ENCODE measurements at places on chromosomes 3 and 15.

GRCh38 chr3:196357905-196358304 lies 19.7 kb upstream of the TM4SF19 start:
- DNase-seq, result no peak

- DNase-seq, result no peak
Observed at GRCh38 chr15:93762036-93762435, 469.3 kb upstream of the MCTP2 start.

GRCh38 chr3:108342837-108343486 lies 46.6 kb downstream of the HHLA2 start:
- DNase-seq, result no peak

GRCh38 chr3:52367891-52368880 lies 52.1 kb downstream of the DNAH1 start:
- no peak for DNase-seq

DNA sequence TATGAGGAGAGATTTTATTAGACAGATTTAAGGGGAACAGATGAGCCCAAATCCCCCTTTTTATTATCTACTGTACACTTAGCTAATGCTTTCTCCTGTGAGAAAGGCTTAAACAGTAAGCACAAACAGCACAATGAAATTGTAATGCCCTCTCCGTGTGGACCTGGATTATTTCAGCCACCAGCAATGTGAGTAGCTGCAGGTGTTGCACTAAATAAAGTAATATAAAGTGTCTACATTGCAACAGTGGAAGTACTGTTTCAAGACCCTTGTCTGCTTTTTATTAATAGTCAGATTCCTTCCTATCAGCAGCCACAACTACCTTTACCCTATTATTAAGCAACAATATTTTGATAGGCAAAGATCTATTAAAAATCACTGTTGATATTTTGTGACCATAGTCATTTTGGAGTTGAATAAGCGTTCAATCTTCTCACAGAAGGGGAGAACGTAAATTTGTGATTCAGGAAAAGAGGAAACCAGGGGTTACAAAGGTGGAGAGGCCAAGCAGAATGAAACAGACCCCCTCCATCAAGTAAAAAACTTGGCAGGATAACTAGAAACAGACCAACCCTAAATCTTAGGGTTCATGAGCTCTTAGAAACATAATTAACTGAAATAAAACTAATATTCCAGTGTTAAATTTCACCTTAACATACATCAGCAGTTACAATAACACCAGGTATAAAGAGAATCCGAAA lies 422.6 kb downstream of the MECOM start:
- DNase-seq, result no peak

GRCh38 chr3:23051240-23052140 lies 151.6 kb upstream of the UBE2E2 start:
- DNase-seq, result no peak

DNA sequence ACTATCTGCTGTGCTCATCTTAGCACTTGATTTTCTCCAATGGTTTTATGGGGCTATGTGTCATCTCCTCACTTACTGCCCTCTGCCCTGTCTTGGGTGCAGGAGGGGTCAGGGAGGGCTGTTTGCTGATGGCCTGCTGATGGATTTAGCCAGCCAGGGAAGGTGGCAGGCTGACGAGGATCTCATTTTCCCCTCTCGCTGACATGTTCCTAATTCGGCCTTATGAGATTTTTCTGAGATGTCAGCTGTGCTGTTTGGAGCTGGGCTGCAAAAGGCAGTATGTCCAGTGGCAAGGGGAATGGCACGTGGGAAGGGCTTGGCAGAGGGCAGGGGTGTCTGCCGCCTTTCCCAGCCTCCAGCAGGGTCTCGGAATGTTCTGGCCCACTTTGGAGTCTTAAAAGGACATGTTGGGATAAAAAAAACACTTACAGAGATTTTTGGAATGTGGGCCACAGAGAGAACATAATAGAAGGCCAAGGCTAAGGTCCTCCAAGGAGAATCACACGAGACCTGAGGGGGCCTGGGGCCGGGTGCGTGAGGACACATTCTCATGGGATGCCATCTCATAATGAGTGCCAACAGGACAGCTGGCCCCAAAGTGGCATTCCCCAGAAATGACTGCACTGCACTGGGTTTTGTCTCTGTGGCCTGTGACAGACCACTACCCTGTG lies 303.8 kb downstream of the TLE3 start:
- DNase-seq, result no peak

- no peak for DNase-seq
Observed at GRCh38 chr15:67611370-67612369, 69.2 kb downstream of the MAP2K5 start.

DNA sequence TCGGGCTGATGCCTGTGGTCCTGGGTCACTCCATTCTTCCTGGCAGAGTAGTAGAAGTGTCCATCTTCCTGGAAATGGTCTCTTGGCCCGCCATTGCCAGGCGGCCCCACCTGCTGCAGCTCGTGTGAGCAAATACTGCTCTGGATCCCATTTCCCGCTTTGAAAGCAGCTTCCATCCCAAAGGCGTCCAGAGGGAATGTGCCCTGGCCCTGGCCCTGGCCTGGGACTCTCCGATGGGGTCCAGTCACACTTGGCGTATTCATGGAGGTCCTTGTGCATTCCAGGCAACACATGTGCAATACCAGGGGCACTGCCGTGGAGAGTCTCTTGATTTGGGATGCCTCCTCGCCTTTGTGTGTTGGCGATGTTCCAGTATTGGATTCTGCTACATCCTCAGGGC lies 111.1 kb downstream of the SNRPN start:
- DNase-seq, result no peak

- no peak for DNase-seq
Observed at GRCh38 chr3:195443391-195443989, 670 bp upstream of the ACAP2 start.

GRCh38 chr3:46883054-46883829 lies 5.7 kb downstream of the PTH1R start:
- no peak for DNase-seq

DNA sequence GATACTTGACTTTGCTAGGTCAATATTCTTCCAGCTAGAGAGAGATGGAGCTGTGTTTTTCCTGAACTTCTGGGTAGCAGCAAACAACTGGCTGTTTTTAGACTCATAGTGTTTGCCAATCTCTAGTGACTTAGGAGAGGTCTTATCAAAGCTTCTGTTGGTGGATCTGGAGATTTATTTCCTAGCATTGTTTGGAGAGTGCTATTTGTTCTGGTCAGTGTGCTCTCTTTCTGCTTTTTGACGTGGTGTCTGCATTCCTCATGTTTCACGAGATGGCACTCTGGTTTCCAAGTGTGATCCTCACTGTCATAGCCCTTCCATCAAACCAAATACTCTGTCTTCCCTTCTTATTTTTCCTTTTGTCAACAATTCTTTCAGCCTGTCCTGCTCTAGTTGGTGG lies 88.6 kb upstream of the DAZL start:
- no peak for DNase-seq

DNA sequence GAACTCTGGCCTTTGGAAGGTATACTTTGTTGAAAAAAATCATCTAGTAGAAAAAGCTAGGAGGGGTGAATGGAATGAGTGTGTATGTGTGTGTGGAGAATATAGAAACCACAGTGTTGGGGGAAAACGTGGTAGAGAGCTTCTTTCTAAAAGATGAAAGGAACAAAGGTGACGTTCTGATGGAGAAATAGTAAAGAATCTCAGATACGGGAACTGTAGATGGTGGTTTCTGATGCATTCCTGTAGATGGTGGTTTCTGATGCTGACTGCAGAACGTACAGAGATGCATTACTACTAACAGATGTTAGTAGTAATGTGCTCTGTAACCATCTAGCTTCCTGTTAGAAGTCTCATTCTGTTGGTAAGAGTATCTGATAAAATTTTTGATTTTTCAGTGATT lies 60.2 kb downstream of the VPS8 start:
- DNase-seq, result no peak

DNA sequence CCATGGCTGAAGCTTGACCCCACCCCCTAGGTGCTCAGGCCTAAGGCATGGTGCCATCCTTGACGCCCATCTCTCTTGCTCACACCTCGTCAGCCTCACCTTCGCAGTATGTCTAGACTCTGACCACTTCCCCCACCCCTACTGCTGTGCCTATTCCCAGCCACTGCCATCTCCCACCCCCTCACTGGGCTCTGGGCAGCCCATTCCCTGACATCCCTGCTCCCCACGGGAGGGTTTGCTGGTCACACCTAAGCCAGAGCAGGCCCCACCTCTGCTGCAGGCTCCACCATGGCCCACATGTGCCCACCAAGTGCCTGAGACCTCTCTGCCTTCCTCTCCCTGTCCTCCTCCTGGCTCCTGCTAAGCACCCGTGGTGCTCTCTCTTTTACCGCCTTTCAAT lies 47.7 kb upstream of the PRR23E start:
- DNase-seq, result no peak

GRCh38 chr3:131081224-131081623 lies 54.5 kb downstream of the NEK11 start:
- no peak for DNase-seq

GRCh38 chr15:91465086-91465485 lies 365.0 kb downstream of the SV2B start:
- no peak for DNase-seq

Data from left colon (tissue), 2 donors.